ENCODE measurements at places on chromosomes 5 and 9.
A peak's percentile ranks its signal among the peaks of the same experiment; 100 is the strongest.

GRCh38 chr5:143074414-143074996 is 304.3 kb downstream of the ARHGAP26 start:
- DNase-seq = no peak

DNA sequence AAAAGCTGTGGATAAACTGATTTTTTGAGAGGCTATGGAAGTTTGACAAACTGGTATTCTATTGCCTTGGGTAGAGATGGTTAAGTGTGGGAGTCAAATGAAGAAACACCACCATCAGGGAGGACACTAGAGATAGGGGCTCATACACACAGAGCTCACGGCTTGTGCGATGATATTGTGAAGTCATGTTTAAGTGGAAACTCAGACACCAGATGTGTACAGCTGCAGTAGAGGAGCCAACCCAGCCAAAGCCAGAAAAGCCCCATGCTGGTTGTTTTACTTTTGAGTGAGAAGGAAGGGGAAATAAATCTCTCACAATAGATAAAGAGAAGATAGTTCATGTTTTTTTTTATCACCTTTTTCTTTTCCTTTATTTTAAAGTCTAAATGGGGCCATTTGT is 377.7 kb downstream of the DMRT2 start:
- no peak for DNase-seq

DNA sequence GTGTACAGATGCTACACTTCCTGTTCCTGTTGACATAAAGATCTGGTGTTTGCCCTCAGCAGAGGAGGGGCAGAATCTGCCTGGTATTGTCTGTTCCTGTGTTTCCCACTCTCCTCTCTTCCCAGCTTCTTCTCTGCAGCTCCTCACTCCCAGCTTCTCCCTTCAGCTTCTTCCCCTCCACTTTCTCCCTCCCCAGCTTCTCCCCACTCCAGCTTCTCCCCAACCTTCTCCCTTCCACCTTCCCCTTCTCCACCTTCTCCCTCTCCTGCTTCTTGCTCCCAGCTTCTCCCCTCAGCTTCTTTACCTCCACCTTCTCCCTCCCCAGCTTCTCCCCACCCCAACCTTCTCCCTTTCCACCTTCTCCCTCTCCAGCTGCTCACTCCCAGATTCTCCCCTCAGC is 148.9 kb upstream of the IRX2 start:
- no peak for DNase-seq

GRCh38 chr5:54669845-54670244 is 152.3 kb downstream of the SNX18 start:
- no peak for DNase-seq

DNA sequence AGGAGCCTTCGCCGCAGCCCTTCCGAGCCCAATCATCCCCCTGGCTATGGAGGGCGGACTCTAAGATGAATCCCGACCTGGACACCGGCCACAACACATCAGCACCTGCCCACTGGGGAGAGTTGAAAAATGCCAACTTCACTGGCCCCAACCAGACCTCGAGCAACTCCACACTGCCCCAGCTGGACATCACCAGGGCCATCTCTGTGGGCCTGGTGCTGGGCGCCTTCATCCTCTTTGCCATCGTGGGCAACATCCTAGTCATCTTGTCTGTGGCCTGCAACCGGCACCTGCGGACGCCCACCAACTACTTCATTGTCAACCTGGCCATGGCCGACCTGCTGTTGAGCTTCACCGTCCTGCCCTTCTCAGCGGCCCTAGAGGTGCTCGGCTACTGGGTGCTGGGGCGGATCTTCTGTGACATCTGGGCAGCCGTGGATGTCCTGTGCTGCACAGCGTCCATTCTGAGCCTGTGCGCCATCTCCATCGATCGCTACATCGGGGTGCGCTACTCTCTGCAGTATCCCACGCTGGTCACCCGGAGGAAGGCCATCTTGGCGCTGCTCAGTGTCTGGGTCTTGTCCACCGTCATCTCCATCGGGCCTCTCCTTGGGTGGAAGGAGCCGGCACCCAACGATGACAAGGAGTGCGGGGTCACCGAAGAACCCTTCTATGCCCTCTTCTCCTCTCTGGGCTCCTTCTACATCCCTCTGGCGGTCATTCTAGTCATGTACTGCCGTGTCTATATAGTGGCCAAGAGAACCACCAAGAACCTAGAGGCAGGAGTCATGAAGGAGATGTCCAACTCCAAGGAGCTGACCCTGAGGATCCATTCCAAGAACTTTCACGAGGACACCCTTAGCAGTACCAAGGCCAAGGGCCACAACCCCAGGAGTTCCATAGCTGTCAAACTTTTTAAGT is 819 bp downstream of the ADRA1B start:
- no peak for DNase-seq

DNA sequence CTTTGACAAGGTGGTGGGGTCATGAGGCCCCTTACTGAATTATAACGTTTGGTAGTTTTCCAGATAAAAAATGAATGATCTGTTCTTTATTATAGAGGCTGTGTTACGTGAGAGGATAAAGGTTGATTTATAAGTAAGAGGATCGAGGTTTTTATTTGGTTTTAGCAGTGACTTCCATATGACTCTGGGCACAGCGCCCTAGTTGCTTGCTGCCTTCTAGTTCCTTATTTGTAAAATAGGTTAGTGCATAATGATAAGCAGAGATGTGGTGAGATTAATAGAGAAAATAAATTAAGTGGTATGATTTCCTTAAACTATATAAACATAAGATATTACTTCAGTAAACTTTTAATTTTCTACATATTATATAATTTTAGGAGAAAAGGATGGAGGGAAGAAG is 29.8 kb downstream of the MRRF start:
- no peak for DNase-seq

- peak; percentile 84 for DNase-seq
Measured at GRCh38 chr5:159178978-159179377, 30.4 kb downstream of the RNF145 start.

- no peak for DNase-seq
Measured at GRCh38 chr5:159571501-159572244, 241.4 kb upstream of the IL12B start.
